Neuronal stem cell (in vitro differentiated cells): ENCODE measurements at places on chromosomes 7 and 10.
A peak's percentile ranks its signal among the peaks of the same experiment; 100 is the strongest.

- no peak overlapping the region for H3K27ac ChIP-seq
- no peak overlapping the region for H3K4me3 ChIP-seq
- no peak for DNase-seq
- H3K27me3 ChIP-seq: no peaks in the 10 kb centered on the region
- no peaks in the 10 kb centered on the region for H3K4me1 ChIP-seq
- H3K36me3 ChIP-seq: no peaks in the 10 kb centered on the region
These were observed 20.3 kb upstream of the LIPM start for GRCh38 chr10:88782222-88782621.

DNA sequence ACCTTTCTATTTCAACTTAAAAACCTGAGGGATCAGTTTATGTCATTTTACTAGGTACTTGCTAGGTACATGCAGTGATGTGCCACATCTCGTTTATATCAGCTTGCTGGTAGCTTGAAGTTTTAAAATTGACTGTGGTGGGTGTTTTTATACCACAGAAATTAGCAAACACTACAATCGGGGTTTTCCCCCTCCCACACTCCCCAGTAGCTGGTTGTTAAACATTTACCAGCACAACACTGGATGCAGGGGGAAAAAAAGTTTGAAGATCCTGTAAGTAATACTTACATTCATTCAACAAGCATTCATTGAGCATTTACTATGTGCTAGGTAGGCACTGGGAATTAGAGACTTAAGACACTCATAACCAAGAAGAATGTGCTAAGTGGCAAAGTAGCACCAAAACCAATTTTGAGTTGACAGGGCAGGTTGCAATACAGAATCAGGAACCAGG is 32.6 kb downstream of the USP6NL start:
- H3K27ac ChIP-seq: no peak overlapping the region
- peaks cover 5% of the 10 kb centered on the region for H3K36me3 ChIP-seq
- H3K27me3 ChIP-seq: no peaks in the 10 kb centered on the region
- H3K4me1 ChIP-seq: peaks cover 2% of the 10 kb centered on the region
- no peak overlapping the region for H3K4me3 ChIP-seq

GRCh38 chr10:35563261-35563891 is 41.8 kb upstream of the GJD4 start:
- DNase-seq: peak; percentile 64
- no peaks in the 10 kb centered on the region for H3K27me3 ChIP-seq
- no peak overlapping the region for H3K27ac ChIP-seq
- H3K36me3 ChIP-seq: peaks cover 36% of the 10 kb centered on the region
- no peak overlapping the region for H3K4me3 ChIP-seq
- no peaks in the 10 kb centered on the region for H3K4me1 ChIP-seq

DNA sequence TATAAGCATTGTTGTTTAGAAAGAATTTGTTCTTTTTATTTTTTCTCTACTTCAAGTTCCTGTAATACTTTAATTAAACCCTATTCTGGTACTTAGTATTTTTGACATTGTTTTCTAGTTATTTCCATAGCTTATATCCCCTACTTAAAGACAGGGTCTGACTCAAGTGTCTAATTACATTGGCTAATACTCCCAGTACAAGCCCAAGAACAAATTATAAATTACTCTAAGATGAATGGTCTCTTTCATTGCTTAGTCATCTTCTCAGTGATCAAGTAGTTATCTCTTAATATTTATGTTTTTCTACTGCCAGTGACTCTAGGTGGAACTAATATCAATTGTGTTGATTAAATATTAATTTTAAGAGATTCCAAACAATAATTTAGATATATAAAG is 21.6 kb downstream of the AHR start:
- no peaks in the 10 kb centered on the region for H3K4me1 ChIP-seq
- H3K36me3 ChIP-seq: no peaks in the 10 kb centered on the region
- no peak overlapping the region for H3K27ac ChIP-seq
- no peak for DNase-seq
- no peak overlapping the region for H3K4me3 ChIP-seq

- no peak for DNase-seq
- no peak overlapping the region for H3K4me3 ChIP-seq
- H3K4me1 ChIP-seq: no peaks in the 10 kb centered on the region
- H3K36me3 ChIP-seq: no peaks in the 10 kb centered on the region
- no peak overlapping the region for H3K27ac ChIP-seq
These were observed 23.2 kb upstream of the AOAH start for GRCh38 chr7:36747280-36748016.
